Neuronal stem cell (in vitro differentiated cells): ENCODE measurements at places on chromosomes 16 and 17.

GRCh38 chr17:69874175-69874670 is 200.8 kb upstream of the KCNJ16 start:
- no peak overlapping the region for H3K27ac ChIP-seq
- H3K4me3 ChIP-seq: no peak overlapping the region
- no peaks in the 10 kb centered on the region for H3K36me3 ChIP-seq
- H3K27me3 ChIP-seq: no peaks in the 10 kb centered on the region

DNA sequence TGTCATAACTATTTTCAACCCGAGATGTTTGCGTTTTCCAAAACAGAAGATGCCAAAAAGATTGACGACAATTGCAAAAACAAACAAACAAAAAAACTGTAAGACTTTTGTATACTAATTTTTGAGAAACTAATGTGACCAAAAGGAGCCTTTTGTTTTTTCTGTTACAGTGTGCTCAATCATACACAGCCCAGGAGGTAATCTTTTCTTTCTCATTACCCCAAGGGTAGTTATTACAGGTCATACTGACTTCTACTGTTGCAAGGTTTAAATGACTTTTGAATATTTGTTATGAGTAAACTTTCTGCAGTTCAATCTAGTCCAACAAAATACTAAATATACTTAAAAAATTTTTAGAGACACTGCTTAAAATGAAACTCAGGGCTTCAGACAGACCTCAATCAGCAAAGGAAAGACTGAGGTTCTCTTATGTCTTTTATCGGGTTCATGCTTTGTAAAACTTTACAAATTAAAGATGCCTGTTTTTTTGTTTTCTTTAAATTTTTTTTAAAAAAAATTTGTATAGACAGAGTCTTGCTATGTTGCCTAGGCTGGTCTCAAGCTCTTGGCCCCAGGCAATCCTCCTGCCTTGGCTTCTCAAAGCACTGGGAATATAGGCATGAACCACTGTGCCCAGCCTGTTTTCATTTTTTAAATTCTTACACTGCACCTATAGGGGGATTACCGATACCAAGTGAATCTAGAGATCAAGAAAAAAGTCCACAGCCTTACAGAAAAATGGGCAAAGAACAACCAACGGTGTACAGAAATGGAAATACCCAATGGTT is 47.6 kb downstream of the SPOP start:
- DNase-seq: no peak
- no peaks in the 10 kb centered on the region for H3K36me3 ChIP-seq
- no peaks in the 10 kb centered on the region for H3K4me1 ChIP-seq

DNA sequence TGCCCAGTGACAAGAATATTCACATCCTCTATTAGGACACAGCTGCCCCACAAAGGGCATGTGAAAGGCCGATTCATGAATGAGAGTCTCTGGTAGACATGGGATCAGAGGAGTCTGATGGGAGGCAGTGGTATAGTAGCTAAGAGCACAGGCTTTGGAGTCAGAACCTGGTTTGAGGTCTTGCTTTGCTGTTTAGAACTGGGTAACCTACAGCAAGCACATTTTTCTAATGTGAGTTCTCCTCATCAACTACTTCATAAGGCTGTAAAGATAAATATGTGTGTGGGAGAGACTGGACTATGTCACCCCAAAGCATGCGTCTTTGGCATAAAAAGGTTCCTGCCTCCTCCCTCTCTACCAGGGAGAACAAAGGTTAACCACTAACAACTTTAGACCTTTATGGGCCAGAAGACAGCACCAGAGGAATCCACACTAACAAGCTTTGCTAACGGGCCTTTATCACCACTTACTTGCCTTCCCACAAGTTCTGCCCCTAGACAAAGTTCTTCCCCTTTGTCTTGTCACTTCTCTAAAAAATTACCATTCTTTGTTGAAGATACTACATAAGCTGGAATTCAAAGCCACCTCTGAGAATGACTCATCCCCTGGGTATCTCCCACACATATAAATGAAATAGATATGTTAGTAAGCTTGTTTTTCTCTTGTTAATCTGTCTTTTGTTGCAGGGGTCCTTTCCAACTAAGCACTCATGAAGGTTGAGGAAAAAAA is 21.1 kb downstream of the CDR2 start:
- H3K27ac ChIP-seq: no peak overlapping the region
- DNase-seq: no peak
- no peak overlapping the region for H3K4me3 ChIP-seq
- no peaks in the 10 kb centered on the region for H3K27me3 ChIP-seq
- H3K36me3 ChIP-seq: peaks cover 26% of the 10 kb centered on the region

- peaks cover 7% of the 10 kb centered on the region for H3K4me1 ChIP-seq
- no peak overlapping the region for H3K27ac ChIP-seq
- H3K36me3 ChIP-seq: no peaks in the 10 kb centered on the region
- no peak overlapping the region for H3K4me3 ChIP-seq
- no peaks in the 10 kb centered on the region for H3K27me3 ChIP-seq
Observed at GRCh38 chr17:55607731-55608341, 96.6 kb upstream of the SMIM36 start.

- H3K27ac ChIP-seq: no peak overlapping the region
- H3K4me1 ChIP-seq: peaks cover 10% of the 10 kb centered on the region
- no peaks in the 10 kb centered on the region for H3K27me3 ChIP-seq
- DNase-seq: no peak
Observed at GRCh38 chr17:80220736-80221215, 549 bp downstream of the SLC26A11 start.

GRCh38 chr17:64028874-64029464 is 8.5 kb upstream of the ICAM2 start:
- no peaks in the 10 kb centered on the region for H3K27me3 ChIP-seq
- no peaks in the 10 kb centered on the region for H3K4me1 ChIP-seq
- H3K4me3 ChIP-seq: no peak overlapping the region
- peak; percentile 38 for DNase-seq
- H3K27ac ChIP-seq: no peak overlapping the region

DNA sequence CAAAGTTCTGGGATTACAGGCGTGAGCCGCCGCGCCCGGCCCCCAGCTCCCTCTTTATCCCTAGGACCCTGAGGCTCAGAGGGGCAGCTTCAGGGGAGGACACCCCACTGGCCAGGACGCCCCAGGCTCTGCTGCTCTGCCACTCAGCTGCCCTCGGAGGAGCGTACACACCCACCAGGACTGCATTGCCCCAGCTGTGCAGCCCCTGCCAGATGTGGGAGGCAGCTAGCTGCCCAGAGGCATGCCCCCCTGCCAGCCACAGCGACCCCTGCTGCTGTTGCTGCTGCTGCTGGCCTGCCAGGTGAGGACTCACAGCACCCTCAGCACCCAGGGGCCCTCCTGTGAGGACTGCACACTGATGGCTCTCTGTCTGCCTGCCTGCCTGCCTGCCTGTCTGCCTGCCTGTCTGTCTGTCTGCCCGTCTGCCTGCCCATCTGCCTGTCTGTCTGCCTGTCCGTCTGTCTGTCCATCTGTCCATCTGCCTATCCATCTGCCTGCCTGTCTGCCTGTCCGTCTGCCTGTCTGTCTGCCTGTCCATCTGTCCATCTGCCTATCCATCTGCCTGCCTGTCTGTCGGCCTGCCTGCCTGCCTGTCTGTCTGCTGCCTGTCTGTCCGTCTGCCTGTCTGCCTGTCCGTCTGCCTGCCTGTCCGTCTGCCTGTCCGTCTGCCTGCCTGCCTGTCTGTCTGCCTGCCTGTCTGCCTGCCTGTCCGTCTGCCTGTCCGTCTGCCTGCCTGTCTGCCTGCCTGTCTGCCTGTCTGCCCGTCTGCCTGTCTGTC is 5.0 kb downstream of the GCGR start:
- H3K4me1 ChIP-seq: peaks cover 7% of the 10 kb centered on the region
- DNase-seq: no peak
- no peak overlapping the region for H3K27ac ChIP-seq
- no peaks in the 10 kb centered on the region for H3K36me3 ChIP-seq
- H3K4me3 ChIP-seq: no peak overlapping the region

DNA sequence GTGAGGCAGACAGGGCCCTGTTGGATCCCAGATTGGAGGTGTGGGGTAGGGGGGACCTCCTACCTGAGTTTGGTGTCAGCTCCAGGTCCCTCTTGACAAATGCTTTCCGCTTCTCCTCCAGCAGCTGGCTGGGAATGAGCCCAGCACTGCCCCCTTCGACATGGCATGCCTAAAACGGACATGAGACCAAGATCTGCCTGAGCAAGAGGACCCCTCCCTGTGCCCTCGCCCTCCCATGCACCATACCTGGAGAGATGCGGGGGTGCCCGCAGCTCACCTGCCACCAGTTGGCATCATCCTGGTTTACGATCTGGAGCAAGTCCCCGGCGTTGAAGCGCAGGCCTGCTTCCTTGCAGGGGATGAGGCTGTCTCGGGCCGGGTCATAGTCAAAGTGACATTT is 26.2 kb downstream of the MPP2 start:
- H3K27me3 ChIP-seq: no peaks in the 10 kb centered on the region
- no peak overlapping the region for H3K4me3 ChIP-seq
- H3K27ac ChIP-seq: no peak overlapping the region
- H3K4me1 ChIP-seq: peaks cover 4% of the 10 kb centered on the region

- DNase-seq: no peak
- peaks cover 30% of the 10 kb centered on the region for H3K4me1 ChIP-seq
- H3K36me3 ChIP-seq: no peaks in the 10 kb centered on the region
- no peak overlapping the region for H3K27ac ChIP-seq
- H3K4me3 ChIP-seq: no peak overlapping the region
Observed at GRCh38 chr16:49534901-49535610, 161.5 kb downstream of the C16orf78 start.

GRCh38 chr16:56910654-56911539 is 21.0 kb upstream of the HERPUD1 start:
- H3K36me3 ChIP-seq: no peaks in the 10 kb centered on the region
- H3K27me3 ChIP-seq: no peaks in the 10 kb centered on the region
- DNase-seq: no peak
- H3K4me3 ChIP-seq: no peak overlapping the region
- H3K27ac ChIP-seq: no peak overlapping the region

- no peak overlapping the region for H3K4me3 ChIP-seq
- peaks cover 24% of the 10 kb centered on the region for H3K4me1 ChIP-seq
- peaks cover 2% of the 10 kb centered on the region for H3K27me3 ChIP-seq
- H3K36me3 ChIP-seq: no peaks in the 10 kb centered on the region
- H3K27ac ChIP-seq: no peak overlapping the region
- DNase-seq: no peak
Observed at GRCh38 chr17:9050801-9051401, 29.6 kb downstream of the NTN1 start.

DNA sequence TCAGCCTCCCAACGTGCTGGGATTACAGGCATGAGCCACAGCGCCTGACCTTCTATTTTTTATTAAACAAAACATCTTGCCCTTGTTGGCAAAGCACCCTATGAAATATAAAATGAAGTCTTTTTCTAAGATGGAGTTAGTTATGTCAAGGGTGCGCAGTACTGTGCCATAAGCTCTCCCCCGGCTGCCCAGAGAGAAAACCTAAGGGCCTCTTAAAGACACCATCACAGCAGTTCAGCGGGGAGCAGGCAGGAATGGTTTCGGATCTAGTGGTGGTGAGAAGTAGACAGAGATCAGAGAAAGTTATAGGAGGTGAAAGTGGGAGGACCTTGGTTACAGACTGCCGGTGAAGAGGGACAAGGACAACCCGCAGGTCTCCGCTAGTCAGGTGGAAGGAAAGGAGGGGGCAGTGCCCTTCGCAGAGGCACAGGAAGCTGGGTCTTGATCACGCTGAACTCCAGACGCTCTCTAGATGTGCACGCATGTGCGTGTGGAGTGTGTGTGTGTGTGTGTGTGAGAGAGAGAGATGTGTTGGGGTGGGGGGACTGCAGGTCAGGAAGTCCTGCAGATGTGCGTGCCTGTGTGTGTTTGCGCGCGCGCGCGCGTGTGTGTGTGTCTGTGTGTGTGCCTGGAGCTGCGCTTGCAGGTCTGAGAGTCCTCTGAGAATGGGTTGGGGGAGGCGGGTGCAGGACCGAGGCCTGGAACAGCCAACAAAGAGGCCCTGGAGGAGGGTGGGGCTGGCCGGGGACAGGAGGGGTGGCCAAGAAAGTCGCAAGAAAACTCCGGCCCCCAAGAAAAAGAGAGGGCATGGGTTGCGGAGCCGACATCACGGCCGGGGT is 748 bp upstream of the CMTM3 start:
- peak overlapping the region; percentile 48 for H3K4me3 ChIP-seq
- H3K27ac ChIP-seq: peak overlapping the region; percentile 98
- no peaks in the 10 kb centered on the region for H3K27me3 ChIP-seq
- H3K36me3 ChIP-seq: peaks cover 22% of the 10 kb centered on the region
- peaks cover 17% of the 10 kb centered on the region for H3K4me1 ChIP-seq
- DNase-seq: peak; percentile 80

GRCh38 chr17:27529230-27529796 is 73.1 kb downstream of the KSR1 start:
- H3K4me1 ChIP-seq: peaks cover 10% of the 10 kb centered on the region
- DNase-seq: no peak
- no peak overlapping the region for H3K4me3 ChIP-seq
- no peaks in the 10 kb centered on the region for H3K27me3 ChIP-seq

DNA sequence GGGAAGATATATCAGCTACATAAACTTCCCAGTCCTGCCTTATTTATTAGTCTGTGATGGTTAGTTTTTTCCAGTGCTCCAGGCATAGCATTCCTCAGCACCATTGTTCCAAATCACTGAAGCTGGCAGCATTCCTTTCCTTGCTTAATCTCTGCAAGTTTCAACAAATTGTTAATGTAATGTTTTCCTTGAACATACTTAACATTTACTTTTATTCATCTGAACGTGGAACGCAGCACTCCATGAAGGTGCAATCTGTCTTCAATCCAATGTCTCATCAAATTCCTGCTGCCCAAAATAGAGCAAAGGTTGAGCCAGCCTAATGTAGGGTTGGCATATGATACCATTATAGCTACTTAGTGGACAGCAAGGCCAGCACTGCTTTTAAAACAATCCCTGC is 441.1 kb upstream of the RBFOX1 start:
- DNase-seq: no peak
- no peak overlapping the region for H3K4me3 ChIP-seq
- H3K36me3 ChIP-seq: no peaks in the 10 kb centered on the region
- H3K4me1 ChIP-seq: peaks cover 18% of the 10 kb centered on the region

- no peak for DNase-seq
- peaks cover 4% of the 10 kb centered on the region for H3K27me3 ChIP-seq
- H3K36me3 ChIP-seq: no peaks in the 10 kb centered on the region
Observed at GRCh38 chr17:43324205-43324893, 74.4 kb upstream of the ARL4D start.

- H3K4me3 ChIP-seq: no peak overlapping the region
- H3K36me3 ChIP-seq: no peaks in the 10 kb centered on the region
- no peak overlapping the region for H3K27ac ChIP-seq
- no peaks in the 10 kb centered on the region for H3K27me3 ChIP-seq
Observed at GRCh38 chr16:66662445-66663194, 33.9 kb downstream of the CMTM4 start.

GRCh38 chr17:2084766-2085647 is 30.1 kb downstream of the HIC1 start:
- peaks cover 4% of the 10 kb centered on the region for H3K4me1 ChIP-seq
- peaks cover 2% of the 10 kb centered on the region for H3K27me3 ChIP-seq
- H3K36me3 ChIP-seq: peaks cover 54% of the 10 kb centered on the region
- no peak for DNase-seq
- H3K27ac ChIP-seq: no peak overlapping the region
